NCI-H2107 (cell line): ENCODE measurements at places on chromosomes 3 and 15.

GRCh38 chr3:40969341-40969740 lies 230.0 kb upstream of the CTNNB1 start:
- DNase-seq = no peak

DNA sequence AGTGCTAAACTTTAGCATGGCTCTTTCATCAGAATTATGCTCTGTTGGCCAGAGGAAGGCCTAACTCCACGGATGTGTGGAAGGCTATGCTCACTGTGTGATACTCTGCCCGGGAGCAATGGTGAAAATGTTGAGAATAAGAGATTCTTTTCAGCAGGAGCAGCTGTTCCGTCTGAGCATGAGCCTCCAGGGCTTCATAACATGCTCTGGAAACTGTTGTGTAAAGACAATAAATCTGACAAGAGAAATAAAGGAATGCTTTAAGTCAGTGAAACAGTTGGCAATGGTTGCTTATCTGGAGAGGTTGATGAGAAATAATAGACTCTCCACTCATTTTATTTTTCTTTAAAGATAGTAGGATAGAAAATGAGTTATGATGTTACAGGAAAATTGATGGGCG lies 269.8 kb downstream of the DIPK2A start:
- no peak for DNase-seq

GRCh38 chr3:42539871-42540714 lies 37.6 kb downstream of the VIPR1 start:
- DNase-seq = no peak

- DNase-seq = no peak
Measured at GRCh38 chr3:30297112-30297511, 309.3 kb upstream of the TGFBR2 start.

- no peak for DNase-seq
Measured at GRCh38 chr3:63655519-63655918, 3.0 kb downstream of the SNTN start.

DNA sequence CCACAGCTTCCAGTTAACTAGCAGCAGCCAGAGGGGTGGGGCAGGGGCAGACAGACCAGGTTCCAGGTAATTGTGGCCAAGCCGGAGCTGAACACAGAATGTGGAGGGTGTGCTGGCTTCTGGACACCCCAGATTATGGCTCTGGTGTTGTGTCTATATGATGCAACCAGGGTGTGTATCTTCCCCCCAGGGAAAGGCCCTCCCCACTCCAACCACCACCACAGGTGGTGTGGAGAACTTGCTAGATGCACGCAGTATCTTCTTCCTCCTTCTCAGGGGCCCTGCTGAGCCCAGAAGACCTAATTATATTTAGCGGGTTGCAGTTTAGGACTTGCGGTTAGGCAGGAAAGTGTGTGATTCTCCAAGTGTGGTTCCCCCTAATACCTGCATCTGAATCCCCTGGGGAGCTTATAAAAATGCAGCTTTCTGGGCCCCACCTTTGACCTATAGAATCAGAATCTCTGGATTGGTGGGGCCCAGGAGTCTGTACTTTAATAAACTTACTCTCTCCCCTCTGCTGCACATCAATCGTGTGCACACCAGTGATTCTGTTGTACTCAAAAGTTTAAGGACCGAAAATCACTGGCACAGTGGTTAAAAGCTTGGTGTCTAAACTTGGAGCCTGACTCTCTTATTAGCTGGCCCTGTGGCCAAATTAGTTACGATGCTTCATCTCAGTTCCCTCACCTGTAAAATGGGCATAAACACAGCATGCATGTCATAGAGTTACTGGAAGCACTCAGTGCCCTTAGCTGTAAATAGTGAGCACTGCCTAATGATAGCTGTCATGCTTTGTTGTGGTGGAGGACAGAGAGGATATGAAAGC lies 379.1 kb upstream of the PROK2 start:
- DNase-seq = no peak

GRCh38 chr3:14810801-14811661 lies 7.7 kb upstream of the FGD5 start:
- no peak for DNase-seq

DNA sequence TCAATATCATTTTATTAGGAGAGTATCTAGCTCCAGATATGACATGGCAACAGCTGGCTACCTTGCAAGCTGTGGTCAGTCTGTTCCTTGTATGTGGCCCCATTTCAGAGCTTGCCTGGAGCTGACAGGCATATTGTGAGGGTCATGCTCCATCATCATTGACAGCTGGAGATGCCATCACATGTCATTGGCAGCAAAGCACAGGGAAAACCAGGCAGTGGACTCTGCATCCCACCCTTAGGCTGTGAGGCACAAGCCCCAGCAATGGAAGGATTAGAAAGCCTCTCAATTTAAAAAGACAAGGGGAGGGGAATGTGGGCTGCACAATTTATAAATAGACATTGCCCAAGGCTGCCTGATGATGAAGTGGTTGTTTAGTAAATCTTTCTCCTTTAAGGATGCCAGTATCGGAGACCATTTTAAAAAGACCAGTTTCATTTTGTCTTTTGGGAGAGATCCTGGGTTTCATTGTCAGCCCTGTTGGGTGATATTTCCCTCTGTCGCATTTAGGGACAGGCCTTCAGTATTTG lies 27.9 kb downstream of the LNP1 start:
- no peak for DNase-seq

GRCh38 chr15:89628806-89629715 lies 26.2 kb downstream of the KIF7 start:
- no peak for DNase-seq

DNA sequence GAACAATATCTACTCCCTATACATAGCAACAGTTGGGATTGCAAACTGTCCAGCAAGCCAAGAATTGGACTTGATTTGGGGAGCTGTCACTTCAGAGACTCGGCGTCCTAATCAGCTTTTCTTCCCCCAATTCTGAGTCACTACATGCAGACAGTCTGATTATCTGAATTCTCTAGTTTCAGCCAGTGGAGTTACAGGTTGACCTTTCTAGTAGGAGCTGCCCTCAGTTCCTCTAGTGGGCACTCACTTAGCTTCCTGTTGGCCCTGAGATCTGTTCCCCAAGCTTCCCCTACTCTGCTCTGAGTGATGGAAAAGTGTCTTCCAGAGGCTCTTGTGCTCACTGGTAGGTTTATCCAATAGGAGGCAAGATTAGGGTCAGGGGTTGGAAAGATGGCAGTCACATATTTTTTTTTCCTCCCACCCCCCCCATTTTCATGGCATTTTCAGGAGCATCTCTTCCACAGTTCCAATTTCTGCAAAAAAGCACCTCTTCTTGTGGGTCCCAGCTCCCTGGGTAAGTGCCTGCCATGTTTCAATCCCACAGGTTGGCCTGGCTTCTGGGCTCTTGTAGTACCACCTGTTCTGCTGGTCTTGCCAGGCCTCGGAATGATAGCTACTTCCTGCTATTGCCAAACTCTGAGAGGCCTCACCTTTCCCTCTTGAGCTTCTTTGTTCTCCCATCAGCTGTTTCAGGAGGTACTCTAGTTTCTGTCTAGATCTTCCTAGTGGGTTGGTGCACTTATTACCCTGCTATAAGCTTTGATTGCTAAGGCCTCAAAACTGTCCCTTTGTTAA lies 182.2 kb downstream of the RAP2B start:
- no peak for DNase-seq

- no peak for DNase-seq
Measured at GRCh38 chr3:151356794-151357462, 27.6 kb upstream of the P2RY13 start.

GRCh38 chr3:117657278-117657677 lies 947.7 kb downstream of the TUSC7 start:
- DNase-seq = no peak

GRCh38 chr15:55094136-55094535 lies 102.6 kb downstream of the RSL24D1 start:
- DNase-seq = no peak

GRCh38 chr3:182937293-182938051 lies 42.9 kb downstream of the DCUN1D1 start:
- no peak for DNase-seq

GRCh38 chr15:81843226-81843625 lies 202.6 kb downstream of the MEX3B start:
- no peak for DNase-seq

GRCh38 chr15:91950631-91951329 lies 97.3 kb downstream of the SLCO3A1 start:
- no peak for DNase-seq

DNA sequence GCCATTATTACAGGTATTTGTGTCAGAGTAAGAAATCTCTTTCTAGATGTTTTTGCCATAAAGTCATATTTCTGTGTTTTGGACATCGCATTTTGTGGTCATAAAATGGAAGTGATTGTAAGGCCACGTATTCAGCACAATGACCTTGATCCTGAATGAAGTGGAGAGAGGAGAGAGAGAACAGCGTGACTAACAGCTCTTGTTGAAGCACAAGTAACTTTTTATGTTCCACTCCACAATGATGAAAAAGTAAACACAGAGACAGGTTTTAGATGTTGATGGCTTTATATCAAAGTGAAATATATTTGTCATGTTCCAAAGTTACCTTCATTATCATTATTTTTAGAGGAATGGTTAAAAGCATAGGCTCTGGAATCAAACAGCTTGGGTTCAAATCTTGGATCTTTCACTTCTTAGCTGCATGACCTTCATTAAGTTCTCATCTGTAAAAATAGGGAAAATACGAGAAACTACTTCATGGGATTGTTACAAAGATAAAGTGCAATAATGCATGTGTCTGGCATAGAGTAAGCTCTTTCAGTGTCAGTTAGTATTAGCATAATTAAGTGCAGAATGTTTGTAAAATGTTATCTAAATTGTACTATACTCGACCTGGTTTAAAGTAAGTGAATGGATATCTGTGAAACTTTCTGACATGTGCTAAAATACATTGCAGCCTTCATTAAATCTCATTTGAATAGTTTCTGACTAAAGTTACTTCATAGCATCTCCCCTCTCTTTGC lies 341.5 kb upstream of the DNAJC19 start:
- no peak for DNase-seq

DNA sequence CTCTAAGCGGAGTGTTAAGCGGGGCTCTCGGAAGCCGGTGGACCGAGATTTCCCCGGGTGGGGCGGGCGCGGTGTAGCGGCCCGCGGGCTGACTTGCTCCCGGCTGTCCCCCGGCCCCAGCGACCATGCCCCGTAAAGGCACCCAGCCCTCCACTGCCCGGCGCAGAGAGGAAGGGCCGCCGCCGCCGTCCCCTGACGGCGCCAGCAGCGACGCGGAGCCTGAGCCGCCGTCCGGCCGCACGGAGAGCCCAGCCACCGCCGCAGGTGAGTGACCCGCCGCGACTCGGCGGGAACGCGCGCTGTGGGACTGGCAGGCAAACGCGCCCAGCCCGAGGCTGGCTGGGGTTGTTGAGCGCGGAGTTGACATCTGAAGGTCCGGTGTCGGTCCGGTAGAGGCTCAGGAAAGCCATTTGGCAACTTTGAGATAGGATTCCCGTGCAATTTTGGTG lies 1.3 kb downstream of the SMC4 start:
- no peak for DNase-seq

- no peak for DNase-seq
Measured at GRCh38 chr3:186628756-186629155, 11.4 kb upstream of the FETUB start.

DNA sequence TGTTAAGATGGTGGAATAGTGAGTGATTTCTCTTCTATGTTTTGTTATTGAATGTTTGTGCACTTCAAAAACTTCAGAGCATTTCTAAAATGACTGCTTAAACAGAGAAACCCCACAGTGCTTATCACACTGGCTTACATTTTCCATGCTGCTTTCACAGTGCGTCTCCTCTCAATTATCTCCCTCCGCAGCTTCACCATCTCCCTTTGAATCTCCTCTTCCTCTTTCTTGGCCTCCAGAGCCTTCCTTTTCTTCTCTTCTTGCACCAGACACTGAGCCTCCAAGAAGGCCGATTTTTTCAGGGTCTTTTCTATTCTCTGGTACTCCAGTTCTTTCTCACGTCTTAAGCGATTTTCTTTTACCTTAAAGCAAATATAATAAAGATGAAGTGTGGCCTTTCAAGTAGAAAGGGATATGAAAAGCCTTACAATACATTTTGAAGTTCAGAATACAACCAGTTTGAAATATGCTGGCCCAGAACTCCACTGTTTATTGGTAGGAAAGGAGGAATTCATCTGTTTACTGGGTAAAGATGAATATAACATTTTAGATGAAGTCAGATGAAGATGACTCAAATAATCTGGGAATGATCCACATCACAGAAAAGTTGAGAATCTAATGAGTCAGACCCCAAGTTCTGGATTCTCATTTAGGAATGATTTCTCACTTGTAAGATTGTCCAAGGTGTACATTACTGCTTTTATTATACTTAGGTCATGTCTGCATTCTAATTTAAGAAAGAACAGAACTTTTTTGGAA lies 21.4 kb downstream of the CCDC191 start:
- no peak for DNase-seq

- no peak for DNase-seq
Measured at GRCh38 chr15:86690566-86690965, 610.9 kb downstream of the AGBL1 start.

DNA sequence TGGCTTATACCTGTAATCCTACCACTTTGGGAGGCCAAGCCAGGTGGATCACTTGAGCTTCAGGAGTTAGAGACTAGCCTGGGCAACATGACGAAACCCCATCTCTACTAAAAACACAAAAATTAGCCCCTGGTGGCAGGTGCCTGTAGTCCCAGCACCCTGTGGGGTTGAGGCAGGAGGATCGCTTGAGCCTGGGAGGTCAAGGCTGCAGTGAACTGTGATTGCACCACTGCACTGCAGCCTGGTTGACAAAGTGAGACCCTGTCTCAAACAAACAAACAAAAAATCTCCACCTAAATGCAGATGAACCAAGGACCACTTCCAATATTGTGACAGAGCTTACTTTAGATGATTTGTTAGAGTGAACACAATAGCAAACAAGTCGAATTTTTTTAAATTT lies 53.7 kb downstream of the TP53BP1 start:
- no peak for DNase-seq

DNA sequence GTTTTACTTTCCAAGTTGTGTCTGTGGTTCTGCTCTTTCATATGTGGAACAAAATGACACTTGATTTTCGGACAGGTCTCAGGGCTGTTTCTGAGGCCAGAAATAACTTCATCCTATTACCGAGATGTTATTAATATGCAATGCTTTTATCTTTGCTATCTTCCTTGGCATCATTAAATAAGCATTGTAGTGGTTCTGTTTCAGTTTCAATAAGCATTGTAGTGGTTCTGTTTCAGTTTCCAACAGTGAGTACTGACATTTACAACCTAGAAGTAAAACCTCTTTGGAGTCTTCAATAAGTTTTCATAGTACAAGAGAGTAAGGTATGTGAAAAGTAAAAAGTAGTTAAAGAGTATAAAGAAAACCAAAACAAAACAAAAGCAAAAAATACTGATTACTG lies 746.2 kb downstream of the GRM7 start:
- no peak for DNase-seq

DNA sequence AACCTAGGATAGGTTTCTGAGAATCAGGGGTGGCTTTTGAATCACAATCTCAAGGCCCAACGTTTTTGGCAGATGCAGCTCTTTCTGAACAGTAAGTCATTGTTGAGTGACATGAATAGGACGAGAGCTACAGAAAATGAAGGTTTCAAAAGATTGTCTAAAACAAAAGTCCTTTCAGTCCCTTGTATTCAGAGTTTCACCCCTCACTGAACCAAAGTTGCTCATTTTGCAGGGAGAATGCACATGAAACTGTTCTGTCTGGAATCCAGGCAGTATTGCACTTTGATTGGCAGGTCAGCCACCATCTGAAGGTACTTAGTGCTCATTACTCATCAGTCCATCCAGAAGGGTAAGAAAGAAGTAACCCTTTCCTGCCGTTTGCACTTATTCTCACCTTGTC lies 24.1 kb upstream of the RASGRP1 start:
- DNase-seq = no peak

GRCh38 chr3:71492974-71493771 lies 90.4 kb downstream of the FOXP1 start:
- no peak for DNase-seq
